ENCODE measurements at places on chromosomes 2 and 18.

DNA sequence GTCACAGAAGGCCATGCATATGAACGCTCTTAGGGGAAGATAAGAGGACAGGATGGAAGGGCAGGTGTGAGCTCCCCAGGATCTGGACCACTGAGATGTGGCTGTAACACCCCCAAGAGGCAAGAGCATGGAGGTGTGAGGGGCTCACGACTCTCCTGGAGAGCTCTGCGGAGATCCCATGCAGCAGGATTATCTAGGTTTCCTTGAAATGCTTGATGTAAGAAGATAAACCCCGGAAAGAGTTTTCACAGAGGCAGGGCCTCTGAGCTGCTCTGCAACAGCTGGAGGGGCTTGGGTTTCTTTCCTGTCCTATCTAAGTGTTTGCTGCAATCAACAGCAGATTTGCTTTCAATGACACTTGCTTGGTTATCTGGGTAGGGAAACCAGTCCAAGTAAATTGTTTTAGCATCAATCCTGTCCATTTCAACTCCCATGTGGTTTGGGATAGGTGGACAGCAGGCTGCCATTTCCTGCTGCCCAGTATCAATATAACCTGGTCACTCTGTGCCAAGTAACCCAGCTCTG is 138.9 kb downstream of the SMAD2 start:
- no peak for DNase-seq

DNA sequence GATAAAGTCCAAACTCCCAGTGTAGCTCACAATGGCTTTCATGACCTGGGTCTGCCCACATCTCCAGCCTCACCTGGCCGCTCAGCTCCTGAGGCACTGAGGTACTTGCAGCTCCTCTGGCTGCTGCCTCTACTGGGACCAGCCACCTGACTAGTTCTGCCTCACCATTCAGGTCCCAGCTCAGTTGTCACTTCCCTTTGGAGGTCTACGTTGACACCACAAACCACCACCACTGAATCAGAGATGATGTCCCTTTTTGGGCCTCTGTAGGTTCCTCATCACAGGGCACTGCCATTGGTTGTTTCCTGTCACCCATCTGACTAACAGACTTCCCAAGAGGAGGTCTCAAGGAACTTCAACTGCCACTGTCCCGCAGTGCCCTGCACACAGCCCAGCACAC is 21.2 kb downstream of the SPP2 start:
- DNase-seq = no peak

GRCh38 chr2:200125444-200126284 is 170.3 kb downstream of the MAIP1 start:
- DNase-seq = no peak

- no peak for DNase-seq
Measured at GRCh38 chr2:240891492-240892340, 4.2 kb downstream of the MAB21L4 start.

DNA sequence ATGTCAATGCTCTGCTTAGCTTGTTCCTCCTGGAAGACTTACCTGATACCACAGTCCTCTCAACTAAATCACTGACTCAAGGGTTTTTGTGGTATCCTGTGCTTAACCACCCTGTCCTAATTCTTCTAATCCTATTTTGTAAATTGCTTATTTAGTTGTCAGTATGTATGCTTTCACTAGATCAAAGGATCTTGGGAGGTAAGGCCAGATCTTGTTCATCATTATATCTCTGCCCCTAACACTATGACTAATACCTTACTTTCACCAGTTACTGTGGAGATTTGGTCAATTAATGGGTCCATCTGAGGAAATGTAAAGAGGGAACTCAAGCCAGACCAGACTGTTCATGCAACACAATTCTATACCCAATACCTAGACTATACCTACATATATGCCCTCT is 203.2 kb downstream of the GULP1 start:
- DNase-seq = no peak

- DNase-seq = no peak
Measured at GRCh38 chr2:25824718-25825117, 53.6 kb downstream of the ASXL2 start.

DNA sequence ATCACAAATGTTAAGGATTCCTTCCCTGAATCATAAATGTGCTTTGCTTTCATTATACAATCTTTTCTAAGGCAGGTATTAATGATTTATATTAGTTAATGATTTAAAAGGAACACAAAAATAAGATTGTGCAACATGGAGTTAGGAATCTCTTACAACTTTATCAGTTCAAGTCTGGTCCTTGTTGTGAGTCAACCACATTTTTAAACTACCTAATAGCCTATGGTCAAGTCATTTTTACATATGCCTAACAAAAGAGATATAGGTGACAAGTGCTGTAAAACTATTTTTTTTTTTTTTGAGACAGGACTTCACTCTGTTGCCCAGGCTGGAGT is 8.2 kb upstream of the INPP1 start:
- DNase-seq = no peak

GRCh38 chr2:148451046-148451445 is 193.5 kb upstream of the EPC2 start:
- no peak for DNase-seq

DNA sequence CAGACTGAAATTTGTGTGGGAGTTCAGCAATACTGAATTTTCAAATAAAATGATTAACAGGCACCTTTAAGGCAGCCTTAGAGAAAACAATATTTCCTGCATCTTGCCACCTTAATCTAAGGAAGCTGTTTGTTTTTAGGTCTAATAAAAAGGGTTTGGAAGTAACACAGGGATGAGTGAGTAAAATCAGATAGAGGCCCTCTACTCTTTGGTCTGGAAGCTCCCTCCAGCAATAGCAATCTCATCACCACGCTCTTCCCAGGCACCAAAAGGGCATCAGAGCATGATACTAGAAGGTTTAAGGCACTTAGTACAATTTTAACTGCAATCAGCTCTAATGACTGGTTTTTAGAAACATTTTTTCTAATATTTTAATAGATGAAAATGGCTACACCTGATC is 155.6 kb downstream of the VWC2L start:
- no peak for DNase-seq

DNA sequence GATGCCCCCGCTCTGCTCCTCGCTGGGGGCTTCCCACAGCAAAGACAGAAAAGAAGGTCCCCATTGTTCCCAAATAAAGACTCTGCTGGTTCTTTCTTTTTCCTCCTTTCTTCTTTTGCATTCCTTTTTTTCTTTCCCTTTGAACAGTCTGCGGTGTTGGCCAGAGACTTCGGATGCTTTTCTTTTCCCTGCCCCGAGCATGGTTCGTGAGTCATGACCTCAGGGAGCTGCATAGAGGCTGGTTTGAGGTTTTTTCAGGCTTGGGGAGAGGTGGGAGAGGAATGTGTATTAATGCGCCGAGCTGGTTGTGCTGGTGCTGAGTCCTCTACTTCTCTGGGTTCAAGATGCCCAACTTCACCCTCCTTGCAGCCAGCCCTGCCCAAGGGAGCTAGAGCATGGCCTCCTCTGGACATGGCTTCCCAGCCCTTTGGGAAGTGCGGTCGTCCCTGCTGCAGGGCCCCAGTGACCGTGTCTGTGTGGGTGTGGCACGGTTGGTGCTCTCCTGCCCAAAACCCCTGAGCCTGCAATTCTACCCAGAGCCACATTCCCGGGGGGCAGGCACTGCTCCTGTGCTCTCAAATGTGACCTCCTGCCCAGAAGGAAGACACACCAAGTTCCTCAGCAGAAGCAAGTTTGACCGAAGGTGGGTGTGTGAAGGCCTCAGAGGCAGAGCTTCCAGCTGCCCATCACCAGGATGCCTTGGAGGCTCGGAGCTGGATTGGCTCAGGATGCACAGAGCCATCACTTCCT is 9.0 kb upstream of the ARHGEF4 start:
- no peak for DNase-seq

GRCh38 chr18:35231052-35231451 is 9.8 kb upstream of the ZNF397 start:
- peak; percentile 85 for DNase-seq

- DNase-seq = peak; percentile 72
Measured at GRCh38 chr2:128314348-128315121, 4.1 kb downstream of the HS6ST1 start.

DNA sequence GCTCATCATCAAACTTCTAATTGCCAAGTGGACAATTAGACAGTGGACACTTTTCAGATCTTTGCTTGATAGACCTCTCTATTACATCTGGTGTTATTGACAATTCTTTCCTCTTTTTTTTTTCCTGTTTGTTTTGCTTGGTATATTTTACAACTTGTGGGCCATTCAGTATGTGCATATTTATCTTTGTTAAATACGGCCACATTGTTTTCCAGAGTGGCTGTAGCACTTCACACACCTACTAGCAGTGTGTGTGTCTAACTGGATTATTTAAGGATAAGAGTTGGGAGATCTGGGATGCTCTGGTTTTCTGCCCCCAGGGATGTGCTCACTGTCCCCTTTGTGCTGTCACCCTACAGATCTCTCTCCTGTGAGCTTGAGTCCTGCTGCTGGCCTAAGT is 4.1 kb upstream of the SLC4A5 start:
- DNase-seq = no peak

DNA sequence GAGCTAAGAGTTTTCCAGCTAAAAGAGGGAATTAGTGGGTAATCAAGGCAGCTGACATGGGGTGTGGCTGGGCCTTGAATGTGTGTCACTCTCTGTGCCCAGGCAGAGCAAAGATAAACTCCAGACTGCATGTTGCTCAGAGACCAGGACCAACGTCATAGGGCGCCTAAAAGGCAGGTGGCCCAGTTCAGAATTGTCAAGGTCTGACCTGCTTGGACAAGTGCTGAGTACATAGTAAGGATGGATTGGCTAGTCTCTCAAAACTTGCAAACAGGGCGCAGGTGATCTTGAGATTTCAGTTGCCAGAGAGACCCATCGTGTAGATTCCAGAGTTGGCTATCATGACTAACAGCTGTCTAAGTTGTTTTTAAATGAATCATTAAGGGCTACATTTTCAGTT is 19.0 kb downstream of the CLUL1 start:
- DNase-seq = no peak

- no peak for DNase-seq
Measured at GRCh38 chr18:13287372-13287771, 68.8 kb downstream of the LDLRAD4 start.

DNA sequence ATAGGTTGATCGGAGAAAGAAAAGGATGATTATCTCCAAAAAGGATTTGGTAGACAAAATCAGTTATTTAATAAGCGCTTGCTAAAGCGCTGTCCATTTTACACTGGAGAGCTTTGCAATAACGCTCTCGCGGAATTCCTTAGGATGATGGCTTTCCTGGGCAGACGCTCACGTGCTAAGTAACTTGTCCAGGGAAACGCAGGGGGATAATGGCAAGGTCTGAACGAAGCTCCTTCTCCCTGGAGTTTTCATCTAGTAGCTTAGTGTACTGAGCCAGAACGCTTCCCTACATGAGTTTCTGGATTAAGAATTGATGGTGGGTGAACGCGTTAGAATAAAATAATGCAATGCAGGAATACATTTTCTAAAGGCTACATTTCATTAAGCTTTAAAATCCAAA is 739.5 kb upstream of the SALL3 start:
- DNase-seq = no peak

DNA sequence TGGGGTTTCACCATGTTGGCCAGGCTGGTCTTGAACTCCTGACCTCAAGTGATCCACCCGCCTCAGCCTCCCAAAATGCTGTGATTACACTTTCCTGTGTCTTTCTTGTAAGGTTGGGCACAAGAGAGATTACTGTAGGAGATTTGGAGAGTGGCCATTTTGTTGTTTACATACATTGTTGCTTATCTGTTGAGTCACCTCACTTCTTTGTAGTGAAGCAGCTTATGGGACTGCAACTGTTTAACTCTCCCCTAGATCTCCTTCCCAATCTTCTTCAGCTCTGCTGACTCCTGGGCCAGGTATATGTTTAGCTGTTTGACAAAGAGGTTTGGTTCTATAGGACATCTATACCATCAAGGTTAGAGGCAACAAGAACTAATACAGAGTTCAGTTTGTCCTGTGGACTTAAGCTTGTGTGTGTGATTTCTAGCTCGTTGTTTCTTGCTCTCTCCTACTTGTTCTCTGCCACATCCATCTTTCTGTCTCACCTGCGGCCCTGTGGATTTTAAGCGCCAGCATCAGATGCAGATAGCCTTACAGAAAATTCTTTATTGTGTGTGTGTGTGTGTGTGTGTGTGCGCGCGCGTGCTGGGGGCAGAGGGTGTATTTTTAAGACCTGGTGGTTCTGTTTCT is 95.4 kb downstream of the HAUS1 start:
- no peak for DNase-seq

GRCh38 chr2:28360718-28361293 is 31.9 kb upstream of the FOSL2 start:
- DNase-seq = peak; percentile 72

DNA sequence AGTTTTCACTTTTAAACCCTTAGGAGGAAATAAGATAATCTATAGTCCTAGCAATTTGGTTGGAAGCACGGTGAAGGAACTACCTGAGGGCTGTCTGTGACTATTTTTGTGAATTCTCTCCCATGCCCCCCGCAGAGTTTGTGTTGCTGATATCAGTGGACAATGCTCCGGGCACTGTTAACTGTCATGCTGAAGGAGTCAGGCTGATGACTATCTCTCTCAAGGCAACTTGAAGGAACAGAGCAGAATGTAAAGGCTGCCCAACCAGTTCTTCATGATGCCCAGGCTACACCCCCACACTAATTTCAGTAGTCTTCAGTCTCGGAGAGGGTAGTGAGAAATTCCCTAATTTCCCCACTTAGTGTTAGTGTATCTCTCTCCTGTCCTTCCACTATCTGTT is 21.6 kb upstream of the RAB6C start:
- no peak for DNase-seq

DNA sequence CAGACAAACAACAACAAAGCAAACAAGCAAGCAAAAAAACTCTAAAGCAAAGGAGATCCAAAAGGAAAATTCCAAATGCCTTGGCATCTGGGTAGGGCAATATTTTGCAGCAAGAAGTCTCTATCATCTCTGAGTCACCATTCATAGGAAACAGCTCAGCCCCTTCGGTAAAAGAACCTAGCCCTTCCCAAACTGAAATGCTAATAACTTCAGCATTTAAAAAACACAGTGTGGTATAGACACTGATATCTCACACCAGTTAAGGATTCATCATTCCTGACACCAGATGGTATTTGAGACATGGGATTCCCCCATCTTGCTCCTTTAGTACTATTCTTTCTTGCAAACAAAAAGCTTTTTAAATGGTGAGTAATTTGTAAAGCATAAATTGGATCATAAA is 491.8 kb downstream of the TXNL1 start:
- DNase-seq = no peak

GRCh38 chr2:95115418-95115817 is 6.2 kb downstream of the MRPS5 start:
- DNase-seq = peak; percentile 94

Measured in posterior cingulate gyrus (tissue), 11 donors.